ENCODE measurements at places on chromosomes 4 and X.

DNA sequence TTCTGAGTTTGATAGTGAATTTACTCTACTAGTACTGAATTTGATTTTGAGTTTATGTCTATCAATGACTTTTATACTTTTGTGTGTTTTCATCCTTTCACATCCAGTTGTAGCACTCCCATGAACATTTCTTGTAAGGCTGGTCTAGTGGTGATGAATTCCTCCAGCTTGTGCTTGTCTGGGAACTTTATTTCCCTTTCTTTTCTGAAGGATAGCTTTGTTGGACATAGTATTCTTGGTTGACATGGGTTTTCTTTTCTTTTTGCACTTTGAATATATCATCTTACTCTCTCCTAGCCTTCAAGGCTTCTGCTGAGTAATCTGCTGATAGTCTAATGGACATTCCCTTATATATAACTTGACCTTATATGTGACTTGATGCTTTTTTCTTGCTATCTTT lies 32.5 kb upstream of the IL2 start:
- DNase-seq: no peak

DNA sequence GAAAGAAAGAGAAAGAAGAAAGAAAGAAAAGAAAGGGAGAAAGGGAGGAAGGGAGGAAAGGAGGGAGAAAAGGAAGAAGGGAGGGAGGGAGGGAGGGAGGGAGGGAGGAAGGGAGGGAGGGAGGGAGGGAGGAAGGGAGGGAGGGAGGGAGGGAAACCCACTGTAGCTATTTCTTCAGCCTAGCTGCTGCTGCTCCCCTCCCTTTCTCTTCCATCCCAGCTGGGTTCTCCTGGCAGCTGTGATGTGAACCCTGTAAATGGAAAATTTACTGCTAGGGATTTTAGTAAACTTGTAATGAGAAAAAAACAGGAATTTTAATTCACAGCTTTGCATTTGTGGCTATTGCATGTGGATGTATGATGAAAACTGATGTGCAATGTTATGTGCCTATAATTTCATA lies 8.0 kb downstream of the NR0B1 start:
- DNase-seq: no peak

- no peak for DNase-seq
Observed at GRCh38 chr4:109078724-109079123, 223.7 kb downstream of the COL25A1 start.

DNA sequence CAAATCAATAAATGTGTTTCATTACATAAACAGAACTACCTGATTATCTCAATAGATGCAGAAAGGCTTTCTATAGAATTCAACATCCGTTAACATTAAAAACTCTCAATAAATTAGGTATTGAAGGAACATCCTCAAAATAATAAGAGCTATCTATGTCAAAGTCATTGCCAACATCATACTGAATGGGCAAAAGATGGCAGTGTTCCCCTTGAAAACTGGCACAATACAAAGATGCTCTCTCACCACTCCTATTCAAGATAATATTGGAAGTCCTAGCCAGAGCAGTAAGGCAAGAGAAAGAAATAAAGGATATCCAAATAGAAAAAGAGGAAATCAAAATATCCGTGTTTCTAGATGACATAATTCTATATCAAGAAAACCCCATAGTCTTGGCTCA lies 466.4 kb downstream of the MAGEE1 start:
- DNase-seq: no peak

DNA sequence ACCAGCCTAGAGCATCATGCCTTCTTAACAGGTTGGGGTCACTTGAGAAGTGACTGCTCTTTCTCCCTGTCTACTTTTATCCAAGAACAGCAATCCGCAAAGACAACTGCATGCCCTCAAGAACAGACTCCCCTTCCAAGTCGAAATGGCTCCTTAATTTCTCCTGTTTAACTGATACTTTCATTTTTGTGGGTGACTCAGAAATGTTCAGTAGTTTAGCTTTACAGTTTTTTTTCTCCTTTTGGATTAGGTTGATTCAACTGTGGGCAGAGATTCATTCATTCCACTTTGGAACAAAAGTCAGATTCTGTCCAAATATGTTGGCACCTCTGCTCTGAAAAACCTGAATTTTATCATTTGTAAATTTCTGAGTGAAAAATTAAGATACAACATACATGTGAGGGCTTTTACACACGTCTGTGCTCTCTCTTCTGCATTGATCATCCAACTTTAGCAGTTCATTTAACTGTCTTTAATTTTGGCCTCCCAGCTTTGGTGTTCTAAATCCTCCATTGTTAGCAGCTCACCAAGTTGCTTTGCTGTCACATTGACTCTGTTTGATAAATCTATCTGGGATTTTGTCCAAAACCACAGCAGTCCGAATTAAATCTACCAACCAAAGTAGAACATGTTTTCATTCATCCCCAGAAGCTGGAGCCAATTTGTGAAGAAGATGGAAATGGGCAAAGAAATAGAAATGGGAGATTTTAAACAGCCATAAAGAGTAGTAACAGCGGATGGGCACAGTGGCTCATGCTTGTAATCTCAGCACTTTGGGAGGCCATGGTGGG lies 50.0 kb downstream of the HOPX start:
- no peak for DNase-seq

DNA sequence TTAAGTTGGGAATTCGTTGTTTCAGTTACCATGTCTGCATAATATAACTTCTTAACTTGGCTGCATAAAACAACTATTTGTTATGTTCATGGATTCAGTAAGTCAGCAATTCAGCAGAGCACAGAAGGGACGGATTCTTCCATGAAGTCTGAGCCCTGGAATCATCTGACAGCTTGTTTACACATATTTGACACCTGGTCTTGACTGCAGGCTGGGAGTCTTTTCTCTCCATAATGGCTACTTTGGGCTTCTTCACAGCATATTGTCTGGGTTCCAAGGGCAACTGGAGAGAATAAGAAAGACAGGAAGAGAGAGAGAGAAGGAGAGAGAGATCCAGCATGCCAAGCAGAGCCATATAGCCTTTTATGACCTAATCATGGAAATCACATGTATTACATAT lies 23.1 kb downstream of the CENPC start:
- DNase-seq: no peak

DNA sequence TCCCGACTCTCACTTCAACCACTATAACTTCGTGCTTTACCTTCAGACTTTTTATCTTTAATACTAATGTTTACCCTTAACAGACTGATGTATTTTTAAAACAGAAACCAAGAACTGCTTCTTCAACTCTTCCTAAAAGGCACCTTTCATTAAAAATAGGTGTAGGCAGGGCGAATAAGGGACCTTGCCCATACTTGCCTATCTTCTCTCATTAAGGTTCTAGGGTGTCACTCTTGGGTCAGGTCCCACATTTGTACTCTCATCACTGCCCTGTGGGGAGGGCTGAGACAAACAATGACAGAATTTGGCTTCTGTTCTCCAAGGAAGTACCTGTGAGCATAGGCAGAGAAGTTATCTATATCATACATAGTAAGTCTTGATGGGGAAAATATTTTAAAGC lies 69.7 kb downstream of the ANKRD50 start:
- DNase-seq: no peak

- DNase-seq: no peak
Observed at GRCh38 chr4:69054578-69055200, 41.6 kb upstream of the UGT2B7 start.

GRCh38 chrX:53686151-53686885 lies at the start of gene HUWE1:
TSS of gene HUWE1 (minus strand) at chrX:53686719. CDS start at chrX:53654107, 32,612 bp downstream.
- DNase-seq: peak; percentile 91

DNA sequence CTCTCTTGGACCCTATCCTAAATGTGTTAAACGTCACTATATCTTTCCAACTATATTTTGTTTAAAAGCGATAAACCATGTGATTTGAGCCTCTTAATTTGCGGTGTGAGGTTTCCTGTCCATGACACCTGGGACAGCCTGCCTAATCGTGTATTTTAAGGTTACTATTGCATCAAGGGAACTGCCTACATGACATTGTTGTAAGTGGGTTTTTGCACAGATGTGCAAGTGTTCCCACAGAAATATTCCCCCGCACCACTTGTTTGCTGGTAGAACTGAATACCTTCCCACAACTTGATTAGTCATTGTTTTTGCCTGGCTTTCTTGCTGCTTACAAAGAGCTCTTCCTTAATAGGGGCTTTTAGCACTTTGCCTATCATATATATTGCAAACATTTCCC lies 5.1 kb upstream of the FAM184B start:
- DNase-seq: no peak

DNA sequence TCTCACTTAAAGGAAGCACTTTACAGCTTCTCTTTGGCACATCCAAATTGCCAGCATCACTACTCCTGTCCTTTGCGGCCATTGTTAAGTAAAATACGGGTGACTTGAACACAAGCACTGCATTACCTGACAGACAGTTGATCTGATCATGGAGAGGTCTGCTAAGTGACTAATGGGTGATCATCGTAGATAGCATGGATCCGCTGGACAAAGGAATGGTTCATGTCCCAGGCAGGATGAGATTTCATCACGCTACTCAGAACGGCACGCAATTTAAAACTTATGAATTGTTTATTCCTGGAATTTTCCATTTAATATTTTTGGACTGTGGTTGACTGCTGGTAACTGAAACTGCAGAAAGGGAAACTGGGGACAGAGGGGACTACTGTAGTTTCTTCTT lies 94.1 kb downstream of the NEUROG2 start:
- no peak for DNase-seq

DNA sequence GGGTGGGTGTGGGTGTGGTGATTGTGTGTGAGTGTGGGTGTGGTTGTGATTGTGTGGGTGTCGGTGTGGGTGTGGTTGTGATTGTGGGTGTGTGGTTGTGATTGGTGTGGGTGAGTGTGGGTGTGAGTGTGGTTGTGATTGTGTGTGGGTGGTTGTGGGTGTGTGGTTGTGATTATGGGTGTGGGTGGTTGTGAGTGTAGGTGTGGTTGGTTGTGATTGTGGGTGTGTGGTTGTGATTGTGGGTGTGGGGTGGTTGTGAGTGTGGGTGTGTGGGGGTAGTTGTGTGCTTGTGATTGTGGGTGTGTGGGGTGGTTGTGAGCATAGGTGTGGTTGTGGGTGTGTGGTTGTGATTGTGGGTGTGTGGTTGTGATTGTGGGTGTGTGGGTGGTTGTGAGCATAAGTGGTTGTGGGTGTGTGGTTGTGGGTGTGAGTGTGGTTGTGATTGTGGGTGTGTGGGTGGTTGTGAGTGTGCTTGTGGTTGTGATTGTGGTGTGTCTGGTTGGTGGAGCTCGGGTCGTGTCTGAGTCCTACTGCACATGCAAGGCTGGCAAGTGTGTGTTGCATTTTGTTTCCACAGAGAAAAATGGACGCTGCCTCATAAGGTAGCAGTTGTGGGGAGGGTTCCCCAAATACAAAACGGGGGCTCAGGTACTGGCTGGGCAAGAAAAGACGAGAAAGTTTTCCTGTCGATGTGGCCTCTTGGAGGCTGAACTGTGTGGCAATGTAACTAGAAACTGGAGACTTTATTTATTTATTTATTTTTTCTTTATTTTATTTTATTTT lies 116.7 kb downstream of the UBE2K start:
- no peak for DNase-seq

DNA sequence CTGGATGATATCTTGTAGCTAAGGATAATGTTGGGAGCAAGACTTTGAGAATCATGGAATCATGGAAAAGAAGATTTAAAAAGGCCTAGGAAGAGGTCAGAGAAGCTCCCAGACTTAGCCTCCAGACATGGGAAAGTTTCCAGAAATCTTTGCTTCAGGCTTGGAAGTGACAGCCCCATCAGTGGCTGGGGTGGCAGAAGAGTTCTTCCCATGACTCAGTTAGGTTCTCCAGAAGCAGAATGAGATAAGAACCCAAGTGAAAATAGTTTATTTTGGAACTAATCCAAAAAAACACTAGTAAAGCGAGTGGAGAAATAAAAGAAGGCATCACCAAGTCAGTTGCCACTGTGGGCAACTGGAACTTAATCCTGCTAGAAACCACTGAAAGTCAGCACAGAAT lies 506.9 kb downstream of the MID1IP1 start:
- DNase-seq: no peak

GRCh38 chrX:117680286-117680685 lies 436.3 kb downstream of the KLHL13 start:
- DNase-seq: no peak

DNA sequence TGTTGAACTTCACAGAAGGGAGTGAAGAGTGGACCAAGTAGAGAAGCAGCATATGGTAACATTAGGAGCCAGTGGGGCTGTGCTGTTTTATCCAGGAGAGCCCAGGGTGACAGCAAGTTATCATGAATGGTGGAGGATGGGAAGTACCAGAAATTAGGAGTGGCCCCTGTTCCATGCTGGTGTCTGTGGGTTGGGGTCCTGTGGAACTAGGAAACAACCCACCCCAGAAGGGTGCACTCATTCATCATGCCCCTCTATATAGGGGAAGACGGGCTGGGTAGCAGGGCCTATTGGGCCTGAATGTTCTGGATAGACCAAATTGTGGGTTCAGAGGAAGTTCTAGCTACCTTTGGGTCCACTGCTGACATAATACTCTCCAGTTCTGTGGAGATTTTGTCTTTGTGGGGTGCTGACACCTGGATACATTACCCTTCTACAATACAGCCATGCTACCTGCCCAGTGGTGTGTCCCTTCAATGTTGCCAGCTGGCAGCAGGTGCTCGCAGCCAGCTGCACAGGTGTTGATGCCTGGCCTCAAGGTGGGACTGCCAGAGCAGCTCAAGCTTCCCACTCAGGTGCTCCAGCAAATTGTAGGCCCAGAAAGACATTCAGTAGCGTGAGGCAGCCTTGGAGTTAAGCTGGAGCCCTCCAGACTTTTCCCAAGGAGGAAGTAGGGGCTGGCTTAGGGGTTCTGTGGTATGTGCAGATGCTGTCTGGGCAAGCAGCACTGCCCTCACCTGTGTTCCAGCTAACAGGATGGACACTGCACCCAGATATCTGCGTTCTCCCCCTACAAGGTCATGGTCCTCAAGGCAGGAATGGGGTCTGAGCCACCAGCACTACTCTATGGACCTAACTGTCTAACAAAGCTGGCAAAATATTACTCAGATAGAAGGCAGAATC lies 106.5 kb downstream of the NHSL2 start:
- no peak for DNase-seq

DNA sequence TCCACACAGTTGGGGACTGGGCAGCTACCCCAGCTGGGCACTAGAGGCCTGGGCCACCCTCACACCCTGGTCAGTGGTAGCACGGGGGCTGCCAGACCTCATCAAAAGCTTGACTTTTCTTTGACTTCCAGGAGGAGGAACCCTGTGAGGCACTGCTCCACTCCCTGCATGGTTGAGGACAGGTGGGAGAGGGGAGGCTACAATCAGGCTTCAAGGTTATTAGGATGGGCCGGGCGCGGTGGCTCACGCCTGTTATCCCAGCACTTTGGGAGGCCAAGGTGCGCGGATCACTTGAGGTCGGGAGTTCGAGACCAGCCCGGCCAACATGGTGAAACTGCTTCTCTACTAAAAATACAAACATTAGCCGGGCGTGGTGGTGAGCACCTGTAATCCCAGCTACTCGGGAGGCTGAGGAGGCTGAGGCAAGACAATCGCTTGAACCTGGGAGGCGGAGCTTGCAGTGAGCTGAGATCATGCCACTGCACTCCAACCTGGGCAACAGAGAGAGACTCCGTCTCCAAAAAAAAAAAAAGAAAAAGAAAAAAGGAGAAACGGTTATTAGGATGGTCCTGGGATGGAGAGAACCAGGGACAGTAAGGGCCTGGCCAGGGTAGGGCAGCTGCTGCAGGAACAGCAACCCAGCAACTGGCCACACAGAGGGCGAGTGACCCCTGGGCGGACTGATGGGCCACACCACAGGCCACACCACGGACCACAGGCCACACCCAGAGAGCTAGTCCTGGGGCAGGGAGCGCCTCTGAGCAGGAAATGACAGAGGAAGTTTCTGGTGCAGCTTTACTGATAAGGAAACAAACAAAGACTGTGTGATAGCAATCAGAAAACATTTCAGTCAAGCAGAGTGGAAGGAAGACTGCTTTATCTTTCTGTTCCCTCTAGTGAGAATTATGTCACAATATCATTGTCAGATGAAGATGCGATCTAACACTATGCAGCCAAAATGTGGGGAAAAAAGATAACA lies 20.5 kb upstream of the OPN1LW start:
- DNase-seq: no peak

GRCh38 chr4:124658795-124659194 lies 53.7 kb downstream of the ANKRD50 start:
- DNase-seq: no peak
